ENCODE measurements at places on chromosomes 5 and 9.

DNA sequence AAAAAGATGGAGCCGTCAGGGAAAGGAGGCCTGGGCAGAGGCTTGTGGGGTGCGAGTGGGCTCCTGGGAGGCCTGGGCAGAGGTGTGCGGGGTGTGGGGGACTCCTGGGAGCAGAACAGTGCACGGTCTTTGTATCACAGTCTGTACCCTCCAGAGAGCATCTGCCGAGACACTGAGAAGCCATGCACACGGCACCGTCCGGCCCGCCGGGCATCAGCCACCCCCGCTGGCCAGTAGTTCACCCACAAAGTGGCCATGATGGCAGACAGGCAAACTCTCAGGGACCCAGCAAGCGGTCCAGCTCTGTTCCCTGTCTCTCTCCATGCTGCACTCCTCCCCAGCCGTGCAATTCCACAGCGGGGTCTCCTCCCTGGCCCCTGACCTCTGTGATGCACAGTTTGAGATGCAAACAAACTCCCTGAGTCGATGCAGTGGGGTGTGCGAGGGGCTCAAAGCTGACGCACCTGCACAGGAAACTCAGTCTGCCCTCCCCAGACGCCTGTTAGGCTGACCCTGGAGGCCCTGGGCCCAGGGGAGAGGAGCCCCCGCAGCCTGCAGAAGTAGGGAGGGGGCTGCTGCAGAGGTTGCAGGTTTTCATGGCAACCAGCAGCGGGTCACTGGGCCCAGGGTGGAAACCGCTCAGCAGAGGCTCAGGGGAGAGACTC is 9.1 kb upstream of the GPSM1 start:
- DNase-seq, result no peak

DNA sequence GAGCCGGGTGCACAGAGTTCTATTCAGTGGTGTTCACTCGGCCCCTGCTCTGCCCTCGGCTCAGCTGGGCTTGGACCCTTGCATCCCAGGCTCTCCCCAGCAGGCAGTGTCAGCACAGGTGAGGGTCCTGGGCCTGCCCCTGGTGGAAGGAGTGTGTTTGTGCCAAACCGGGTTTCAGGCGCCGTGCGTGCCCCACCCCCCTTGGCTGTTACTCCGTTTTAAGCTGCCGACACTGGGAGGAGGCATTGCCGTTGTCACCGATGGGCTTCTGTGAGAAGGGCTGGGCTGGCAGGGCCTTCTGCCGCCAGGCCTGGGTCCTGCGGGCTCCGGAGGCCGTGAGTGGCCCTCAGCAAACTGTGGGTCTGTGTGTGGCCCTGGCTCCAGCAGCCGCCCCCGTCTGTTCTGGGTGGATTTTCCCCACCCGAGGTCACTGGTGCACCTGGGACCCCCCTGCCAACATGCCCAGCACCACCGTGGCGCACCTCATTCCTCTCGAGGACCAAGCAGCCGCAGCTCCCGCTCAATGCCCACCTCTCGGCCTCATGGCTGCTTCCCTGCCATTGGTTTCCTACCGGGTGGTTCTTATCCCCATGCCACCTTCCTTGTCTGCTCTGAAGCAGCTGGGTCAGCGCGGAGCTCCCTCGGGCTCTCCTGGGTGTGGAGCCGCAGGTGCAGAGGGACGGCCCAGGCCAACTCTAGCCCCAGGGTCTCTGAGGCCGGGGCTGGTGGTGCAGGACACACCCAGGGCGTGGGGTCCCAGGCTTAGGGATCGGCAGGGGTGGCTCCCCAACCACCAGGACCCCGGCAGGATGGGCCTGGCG is 44.3 kb upstream of the EXOC3 start:
- DNase-seq, result no peak

GRCh38 chr9:92648474-92648971 is 21.4 kb downstream of the IPPK start:
- DNase-seq, result no peak

DNA sequence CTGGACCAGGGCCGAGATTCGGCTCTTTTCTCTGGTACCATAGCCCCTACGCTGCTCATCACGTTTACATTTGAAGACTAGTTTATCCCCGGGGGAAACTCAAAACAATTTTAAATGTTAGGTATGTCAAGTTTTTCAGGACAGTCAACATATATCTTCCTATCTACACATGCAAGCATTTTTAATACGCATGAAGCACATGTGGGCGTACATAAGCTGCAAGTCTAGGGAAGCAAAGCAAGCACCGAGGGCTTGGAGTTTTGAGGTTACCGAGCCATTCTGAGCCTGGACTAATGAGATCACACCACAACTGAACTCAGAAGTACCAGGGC is 154.4 kb downstream of the AUH start:
- no peak for DNase-seq

GRCh38 chr9:29319736-29320513 is 1746.6 kb upstream of the C9orf72 start:
- peak; percentile 60 for DNase-seq

- DNase-seq, result no peak
Observed at GRCh38 chr5:168341178-168341577, 49.7 kb downstream of the WWC1 start.

DNA sequence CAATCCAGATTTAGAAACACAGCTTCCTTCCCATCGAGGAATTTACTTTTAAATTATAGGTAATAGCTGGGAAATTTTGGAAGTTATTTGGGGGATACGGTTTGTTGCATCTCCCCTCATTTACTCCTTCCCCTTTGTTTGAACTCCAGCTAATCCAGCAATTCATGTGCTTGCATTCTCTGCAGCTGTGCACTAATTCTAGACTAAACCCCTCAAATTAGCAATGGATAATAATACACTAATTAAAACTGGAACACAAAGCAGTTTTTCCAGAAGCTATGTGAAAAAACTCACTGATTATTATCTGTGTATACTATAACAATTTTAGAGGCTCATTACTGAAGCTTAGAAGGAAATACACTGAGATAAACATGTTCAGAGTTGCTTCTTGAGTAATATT is 751.2 kb upstream of the ZNF608 start:
- DNase-seq, result no peak

- no peak for DNase-seq
Observed at GRCh38 chr5:101897914-101898313, 398.2 kb downstream of the SLCO4C1 start.

DNA sequence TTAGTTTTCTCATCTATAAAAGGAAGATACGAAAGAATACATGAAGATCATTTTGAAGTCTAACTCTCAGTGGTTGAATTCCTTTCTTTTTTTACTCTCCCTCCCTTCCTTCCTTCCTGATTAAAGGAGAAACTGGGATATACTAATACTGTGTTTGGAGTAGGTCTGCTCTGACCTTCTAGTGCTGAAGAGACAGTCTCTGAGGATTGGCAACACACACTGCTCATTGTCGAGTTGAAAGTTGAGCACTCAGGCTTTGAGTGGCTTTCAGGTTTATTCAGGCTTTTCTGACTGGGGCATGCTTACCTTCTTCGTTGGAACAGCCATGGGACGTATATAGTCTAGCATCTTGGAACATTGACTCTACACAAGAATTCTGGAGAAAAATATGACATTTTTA is 86.9 kb upstream of the RPS23 start:
- no peak for DNase-seq

DNA sequence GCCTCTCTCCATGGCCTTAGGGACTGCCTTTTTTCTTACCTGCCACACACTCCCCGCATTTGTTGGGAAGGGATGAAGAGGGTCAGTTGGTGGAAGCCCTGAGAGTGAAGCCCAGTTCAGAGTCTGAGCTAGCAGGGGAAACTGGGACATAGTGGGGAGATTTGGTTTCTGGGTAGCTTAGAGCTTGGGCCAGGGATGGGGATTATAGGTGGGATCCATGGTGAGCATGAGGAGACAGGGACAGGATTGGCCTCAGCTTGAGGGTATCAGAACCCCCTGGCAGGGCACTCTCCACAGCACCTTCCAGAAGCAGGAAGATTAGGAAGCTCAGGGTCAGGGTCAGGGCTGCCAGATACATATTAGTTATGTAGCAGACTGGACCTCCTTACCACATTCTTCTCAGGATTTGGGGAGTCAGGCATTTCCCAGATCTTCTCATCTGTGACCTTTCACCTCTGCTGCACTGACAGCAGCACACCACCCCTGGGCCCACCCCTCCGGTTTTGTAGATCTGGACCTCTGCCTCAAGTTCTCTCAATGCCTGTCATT is 17.9 kb downstream of the OR13J1 start:
- no peak for DNase-seq

DNA sequence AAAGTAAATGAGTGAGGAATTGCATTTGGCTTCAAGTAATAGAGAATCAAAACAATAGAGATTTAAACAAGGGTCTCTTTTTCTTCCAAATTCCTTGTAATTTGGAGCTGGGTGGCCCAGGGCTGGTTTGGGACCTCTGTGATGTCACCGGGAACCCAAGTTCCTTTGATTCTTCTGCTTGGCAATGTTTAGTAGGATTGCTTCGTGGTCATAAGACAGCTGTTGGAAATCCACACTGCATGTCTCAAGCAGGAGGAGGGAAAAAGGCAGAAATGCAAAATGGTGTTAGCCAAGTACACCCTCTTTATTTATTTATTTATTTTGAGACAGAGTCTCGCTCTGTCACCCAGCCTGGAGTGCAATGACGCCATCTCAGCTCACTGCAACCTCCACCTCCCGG is 72.6 kb upstream of the IL12B start:
- no peak for DNase-seq

- DNase-seq, result peak; percentile 58
Observed at GRCh38 chr9:131289301-131290035, at the start of gene PLPP7. TSS of gene PLPP7 (plus strand) at chr9:131289723. CDS start at chr9:131289998, 275 bp downstream.

DNA sequence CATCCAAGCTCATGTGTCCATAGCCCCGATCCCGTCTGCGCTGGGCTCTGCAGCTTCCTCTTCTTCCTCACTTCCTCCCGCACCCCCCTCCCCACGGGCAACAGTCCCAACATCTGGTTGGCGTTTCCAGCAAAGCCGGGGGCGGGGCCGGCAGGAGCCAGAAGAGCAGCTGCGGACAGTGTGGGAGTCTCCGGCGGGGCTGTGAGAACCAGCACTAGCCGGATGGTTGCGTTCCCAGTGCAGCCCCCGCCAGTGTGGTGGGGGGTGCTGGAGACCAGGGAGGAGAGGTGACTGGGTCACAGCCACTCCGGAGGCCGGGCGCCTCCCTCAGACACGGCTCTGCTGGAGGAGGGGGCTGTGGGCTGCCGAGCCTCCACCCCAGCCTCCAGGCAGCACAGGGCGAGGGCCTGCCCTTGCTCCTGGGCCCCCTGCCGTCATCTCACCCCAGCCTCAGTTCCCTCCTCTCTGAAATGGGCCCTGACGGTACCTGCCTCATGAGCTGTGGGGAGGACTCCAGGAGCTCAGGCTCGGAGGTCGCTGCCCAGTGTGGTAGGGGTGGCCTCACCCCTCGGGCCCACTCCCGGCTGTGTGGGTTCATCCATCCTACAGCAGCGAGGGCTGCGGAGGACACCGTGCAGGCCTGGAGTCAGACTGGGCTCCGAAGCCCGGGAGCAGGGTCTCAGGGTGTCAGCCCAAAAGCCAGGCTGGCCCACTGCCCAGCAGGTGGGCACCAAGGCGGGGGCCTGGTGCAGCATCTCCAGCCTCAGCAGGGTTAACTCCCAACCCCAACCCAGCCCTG is 41.5 kb upstream of the NOTCH1 start:
- peak; percentile 89 for DNase-seq

DNA sequence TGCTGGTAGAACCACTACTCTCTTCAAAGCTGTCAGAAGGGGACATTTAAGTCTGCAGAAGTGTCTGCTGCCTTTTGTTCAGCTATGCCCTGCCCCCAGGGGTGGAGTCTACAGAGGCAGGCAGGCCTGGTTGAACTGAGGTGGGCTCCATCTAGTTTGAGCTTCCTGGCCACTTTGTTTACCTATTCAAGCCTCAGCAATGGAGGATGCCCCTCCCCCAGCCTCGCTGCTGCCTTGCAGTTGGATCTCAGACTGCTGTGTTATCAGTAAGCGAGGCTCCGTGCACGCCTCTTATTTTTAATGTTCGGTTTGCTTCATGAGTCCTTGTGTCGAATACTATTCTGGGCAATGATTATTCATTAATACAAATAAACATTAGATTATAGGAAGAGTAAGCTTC is 3.1 kb upstream of the SLC27A6 start:
- no peak for DNase-seq

DNA sequence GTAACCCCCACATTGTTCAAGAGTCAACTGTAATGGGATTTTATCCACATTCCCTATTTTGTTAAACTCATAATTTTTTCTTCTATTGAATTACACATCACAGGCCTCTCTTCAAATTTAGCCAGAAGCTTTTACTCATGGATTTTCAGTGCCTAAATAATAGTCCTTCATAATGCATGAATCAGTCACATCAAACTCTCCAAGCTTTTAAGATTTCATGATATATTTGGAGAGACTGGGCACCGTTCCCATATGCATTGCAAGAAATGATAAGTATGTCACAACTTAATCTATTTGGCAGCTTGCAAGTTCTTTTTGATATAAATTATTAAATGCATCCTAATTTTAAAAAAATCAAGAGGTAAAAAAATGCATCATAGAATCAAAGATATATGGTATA is 465.9 kb downstream of the DMAC1 start:
- DNase-seq, result peak; percentile 41

GRCh38 chr9:30775236-30775635 is 1609.2 kb upstream of the ACO1 start:
- DNase-seq, result no peak

DNA sequence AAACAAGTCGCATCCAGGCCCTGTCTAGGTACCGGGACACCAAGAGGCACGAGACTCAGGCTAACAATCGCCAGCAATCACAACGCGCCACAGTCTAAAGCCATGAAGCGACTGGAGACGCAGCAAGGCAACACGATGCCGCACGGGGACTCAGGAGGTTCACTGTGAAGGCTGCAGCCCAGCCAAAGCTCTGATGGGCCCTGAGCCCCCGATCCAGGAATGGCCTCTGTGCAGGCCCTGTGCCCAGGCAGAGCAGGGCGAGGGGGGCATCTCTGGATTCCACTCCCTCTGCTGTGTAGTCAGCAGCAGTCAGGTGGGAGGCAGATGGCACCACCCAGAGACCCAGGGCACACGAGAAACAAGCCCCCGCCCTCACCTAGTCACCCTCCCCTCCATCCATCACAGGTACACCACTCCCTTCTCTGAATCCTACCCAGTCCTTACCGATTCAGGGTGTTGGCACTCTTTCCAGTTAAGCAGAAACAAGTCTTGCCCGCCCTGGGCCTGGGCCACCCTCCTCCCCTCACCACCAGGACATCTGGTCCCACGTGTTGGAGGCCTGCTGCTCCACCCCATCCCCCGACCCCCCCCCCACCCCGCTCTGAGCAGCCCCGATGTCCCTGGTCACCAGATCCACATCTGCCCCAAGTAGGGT is 1.1 kb downstream of the RALGDS start:
- DNase-seq, result no peak

- DNase-seq, result no peak
Observed at GRCh38 chr5:86983208-86983607, 284.5 kb upstream of the RASA1 start.

GRCh38 chr5:56161439-56161823 is 71.7 kb downstream of the ANKRD55 start:
- DNase-seq, result no peak

GRCh38 chr5:73507062-73507461 is 8.8 kb downstream of the BTF3 start:
- DNase-seq, result no peak
